ENCODE measurements at places on chromosomes 1 and 21.

GRCh38 chr1:234709473-234710228 is 99.7 kb upstream of the IRF2BP2 start:
- no peak for DNase-seq

- DNase-seq = no peak
Observed at GRCh38 chr1:56180520-56181190, 398.7 kb downstream of the PLPP3 start.

GRCh38 chr1:14065486-14065885 is 365.5 kb downstream of the PRDM2 start:
- DNase-seq = no peak

DNA sequence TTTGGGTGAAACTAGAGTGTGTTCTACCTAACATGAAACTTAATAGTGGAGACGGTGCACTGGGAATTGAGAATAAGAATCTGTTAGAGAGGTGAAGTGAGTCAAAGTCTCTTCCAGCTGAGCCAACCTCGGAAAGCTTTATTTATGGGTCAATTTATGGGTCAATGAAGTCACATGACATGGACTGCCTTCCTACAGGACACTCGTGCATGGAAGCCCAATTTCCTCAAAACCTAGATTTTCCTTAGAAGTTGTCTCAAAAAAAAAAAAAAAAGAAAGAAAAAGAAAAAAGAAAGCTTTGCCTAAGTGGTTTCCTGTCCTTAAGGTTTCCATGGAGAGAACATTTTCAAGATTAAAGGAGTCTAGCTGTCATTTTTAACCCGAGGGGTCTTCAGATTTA is 26.7 kb downstream of the CACHD1 start:
- DNase-seq = no peak

DNA sequence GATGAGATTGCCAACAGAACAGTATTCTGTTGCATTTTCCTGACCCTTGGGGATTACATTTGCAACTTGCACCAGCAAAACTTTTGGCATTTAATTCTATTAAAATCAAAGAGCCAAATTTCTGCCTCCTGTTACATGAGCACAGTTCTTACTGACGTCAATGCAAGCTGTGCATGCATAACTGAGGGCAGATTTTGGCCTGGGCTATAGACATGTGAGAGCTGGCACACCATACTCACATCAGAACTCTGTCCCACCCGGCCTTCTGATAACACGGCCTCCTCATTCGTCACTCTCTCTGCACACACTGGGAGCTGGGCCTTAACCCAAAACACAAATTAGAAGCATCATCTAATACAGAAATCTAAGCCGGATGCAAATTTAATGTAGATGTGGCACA is 31.5 kb downstream of the PAPPA2 start:
- no peak for DNase-seq

- no peak for DNase-seq
Observed at GRCh38 chr1:153597206-153597605, 15.7 kb downstream of the S100A16 start.

DNA sequence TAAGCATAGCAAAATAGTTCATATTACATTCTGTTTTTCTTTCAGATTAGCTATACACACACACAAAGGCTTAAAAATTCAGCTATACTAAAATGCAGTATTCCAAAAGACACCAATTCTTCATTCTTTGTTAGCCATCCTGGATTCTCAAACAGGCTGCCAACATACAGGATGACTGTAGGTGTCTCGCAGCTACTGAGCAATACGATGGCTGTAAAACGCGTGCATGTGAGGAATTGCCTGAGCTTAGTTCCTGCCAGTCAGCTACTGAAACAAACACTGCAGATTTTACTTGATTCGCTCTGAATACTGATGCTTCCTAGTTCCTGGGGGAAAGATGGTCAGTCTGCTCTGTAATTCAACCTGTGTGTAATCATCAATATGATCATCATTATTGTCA is 24.7 kb upstream of the HMGN1 start:
- DNase-seq = no peak

- DNase-seq = no peak
Observed at GRCh38 chr1:67551375-67551774, 121.2 kb upstream of the SERBP1 start.

DNA sequence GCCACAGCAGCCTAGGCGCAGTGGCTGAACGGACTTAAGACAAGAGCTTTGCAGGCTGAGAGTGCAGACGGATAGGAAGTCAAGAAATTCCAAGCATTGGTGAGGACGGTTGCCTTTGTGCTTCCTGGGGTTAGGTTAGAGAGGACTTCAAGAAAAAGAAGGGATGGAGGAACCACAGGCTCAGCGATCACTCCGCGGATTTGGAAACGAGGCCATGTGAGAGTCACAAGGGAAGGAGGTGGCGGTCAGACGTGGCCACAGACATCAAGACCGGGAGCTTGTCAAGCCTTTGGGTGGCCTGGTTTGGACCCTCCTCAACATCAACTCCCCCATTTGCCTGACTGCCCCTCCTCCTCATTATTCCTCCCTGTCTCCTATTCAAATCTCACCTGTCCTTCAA is 62.3 kb downstream of the NID1 start:
- no peak for DNase-seq

- no peak for DNase-seq
Observed at GRCh38 chr1:236164273-236164672, 21.9 kb downstream of the GPR137B start.

DNA sequence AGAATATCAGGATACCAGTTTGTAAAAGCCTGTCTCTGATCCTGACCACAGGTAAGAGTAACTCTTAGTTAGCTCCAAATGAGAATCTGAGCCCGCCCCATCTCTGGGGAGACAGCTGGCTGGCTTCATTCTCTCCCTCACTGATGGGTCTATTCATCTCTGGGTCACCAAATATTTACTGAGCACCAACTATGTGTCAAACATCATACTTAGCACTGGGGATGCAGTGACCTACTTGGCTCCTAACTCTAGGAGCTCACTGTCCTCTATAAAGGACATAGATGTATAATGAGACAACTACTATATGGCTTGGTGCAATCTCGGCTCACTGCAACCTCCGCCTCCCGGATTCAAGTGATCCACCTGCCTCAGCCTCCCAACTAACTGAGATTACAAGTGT is 29.8 kb upstream of the BCL10 start:
- DNase-seq = no peak

DNA sequence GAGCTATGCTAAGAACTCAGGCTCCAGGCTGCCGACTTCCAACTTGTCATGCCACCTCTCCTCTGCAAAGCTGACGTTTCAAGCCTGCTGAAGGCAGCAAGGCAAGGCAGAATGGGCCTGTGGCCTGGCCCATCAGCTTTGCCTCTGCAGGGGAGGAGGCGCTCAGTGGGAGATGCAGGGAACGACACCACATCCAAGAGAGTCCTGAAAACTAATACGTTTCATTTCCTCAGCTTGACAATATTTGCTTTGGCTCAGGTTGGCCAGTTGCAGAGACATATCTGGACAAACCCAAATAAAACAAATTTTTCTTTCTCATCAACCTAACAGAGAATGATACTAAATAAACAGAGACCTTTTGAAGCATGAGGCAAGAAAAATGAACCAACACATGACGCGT is 35.3 kb downstream of the BEND5 start:
- no peak for DNase-seq

All from NCI-H1417 treated with DMSO at 0.1 percent for 48 hours (cell line).